ENCODE measurements at places on chromosomes 16 and 17. TPM values are rescaled to one million over a fixed set of nuclear protein-coding genes. Genes with fewer than 3 reads are reported as not detected.

NPIPB13 gene
- 2.2 TPM for total RNA-seq

ASIC2 gene
- total RNA-seq = 2.2 TPM

NEUROD2 gene
- not detected for total RNA-seq

KDM6B gene
- 14.0 TPM for total RNA-seq
